HuH-7.5 (cell line): ENCODE measurements at places on chromosomes 7 and 10.
A peak's percentile ranks its signal among the peaks of the same experiment; 100 is the strongest.

- DNase-seq: peak; percentile 41
Observed at GRCh38 chr10:15106352-15107013, 9.3 kb downstream of the RPP38 start.

DNA sequence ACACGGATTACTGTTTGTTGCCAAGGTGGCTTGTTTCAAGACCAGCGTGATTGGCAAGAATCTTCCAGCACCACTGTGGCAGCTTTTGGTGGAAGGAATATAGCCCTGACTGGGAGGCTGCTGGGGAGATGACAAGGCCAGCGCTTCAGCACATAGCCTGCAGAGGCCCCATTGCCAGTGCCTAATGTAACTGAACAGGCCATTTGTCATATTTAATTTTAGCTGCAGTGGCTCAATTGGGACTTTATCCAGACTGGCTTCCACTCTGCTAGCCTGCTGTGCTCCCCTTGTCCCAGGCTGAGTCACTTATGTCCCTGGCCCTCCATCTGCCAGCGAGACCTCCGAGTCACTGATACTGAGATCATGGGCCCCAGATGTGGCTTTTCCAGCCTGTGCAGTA, 483.1 kb downstream of the GALNT17 start:
- DNase-seq: no peak

DNA sequence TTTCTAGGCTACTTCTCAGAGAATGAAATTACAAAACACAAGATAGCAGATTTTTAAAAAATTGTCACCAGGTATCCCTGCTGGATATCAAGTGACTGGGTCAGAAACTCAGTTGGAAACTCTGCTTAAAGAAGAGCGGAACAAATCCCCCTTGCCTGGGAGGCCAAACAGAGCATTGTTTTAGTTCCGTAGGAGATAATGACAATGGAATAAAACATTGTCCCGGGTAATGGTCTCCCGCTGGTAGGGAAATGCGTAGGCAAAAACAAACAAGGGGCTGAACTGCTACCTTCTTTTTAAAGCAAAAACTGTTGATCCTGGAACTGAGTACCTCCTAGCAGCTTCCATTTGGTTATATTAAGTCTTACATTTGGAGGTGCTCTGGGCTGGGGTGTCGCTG, 21.3 kb upstream of the VAX1 start:
- no peak for DNase-seq

- DNase-seq: no peak
Observed at GRCh38 chr10:66737241-66737640, 188.6 kb upstream of the LRRTM3 start.

DNA sequence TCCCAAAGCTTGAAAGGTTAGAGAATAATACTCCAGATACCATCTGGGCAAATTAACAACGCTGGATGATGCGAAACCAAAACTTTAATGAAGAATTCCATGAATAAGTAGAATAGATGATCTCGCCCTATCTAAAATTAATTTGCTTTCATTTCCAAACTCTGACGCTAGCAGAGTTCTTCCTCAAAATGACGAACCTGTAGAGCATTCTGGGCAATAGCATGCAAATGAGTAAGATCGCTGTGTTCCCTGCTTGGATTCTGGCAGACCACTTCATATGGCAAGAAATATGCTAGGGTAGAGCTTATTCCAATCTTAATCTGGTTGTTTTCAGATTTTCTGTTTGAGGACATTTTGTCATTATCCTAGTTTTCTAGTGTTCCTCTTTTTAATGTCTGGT, 36.1 kb upstream of the SMNDC1 start:
- DNase-seq: no peak

GRCh38 chr7:88201305-88201704, 18.5 kb downstream of the SRI start:
- no peak for DNase-seq

DNA sequence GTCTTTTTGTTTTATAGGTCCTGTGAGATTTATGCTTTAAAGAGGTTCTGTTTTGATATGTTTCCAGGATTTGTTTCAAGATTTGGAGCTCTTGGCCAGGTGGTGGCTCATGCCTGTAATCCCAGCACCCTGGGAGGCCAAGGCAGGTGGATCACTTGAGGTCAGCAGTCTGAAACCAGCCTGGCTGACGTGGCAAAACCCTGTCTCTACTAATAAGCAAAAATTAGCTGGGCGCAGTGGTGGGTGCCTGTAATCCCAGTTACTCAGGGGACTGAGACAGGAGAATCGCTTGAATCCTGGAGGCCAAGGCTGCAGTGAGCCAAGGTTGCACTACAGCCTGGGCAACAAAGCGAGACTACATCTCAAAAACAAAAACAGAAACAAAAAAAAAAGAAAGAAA, 8.3 kb upstream of the HYAL4 start:
- no peak for DNase-seq

DNA sequence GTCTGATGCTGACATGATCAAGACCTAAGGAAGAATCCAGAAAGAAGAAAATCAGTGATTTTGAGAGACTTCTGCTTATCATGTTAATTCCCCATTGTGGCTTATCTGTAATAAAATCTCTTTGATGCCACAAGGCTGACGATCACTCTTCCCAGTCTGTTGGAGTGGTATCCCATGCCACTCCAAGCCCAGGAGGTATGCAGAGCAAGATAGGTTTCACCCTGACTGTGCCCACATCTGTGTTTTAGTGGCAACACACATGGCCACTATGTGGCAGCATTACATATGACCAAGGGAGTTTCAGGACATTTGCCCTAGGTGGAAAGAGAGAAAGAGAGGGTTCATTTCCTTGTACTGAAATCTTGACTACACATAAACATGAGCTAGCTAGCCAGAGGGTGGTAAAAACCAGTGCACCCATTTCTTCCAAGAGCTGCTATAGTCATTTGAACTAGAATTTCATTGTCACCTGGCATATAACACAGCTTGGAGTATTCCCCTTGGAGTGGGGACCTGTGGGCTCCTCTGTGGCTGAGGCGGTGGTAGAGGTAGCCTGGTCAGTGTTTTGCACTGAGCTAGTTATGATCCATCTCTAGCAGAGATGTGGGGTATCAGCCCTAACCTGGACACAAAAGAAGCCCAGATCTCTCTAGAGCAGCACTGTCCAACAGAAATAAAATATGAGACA, 20.8 kb downstream of the LAMB4 start:
- DNase-seq: no peak

DNA sequence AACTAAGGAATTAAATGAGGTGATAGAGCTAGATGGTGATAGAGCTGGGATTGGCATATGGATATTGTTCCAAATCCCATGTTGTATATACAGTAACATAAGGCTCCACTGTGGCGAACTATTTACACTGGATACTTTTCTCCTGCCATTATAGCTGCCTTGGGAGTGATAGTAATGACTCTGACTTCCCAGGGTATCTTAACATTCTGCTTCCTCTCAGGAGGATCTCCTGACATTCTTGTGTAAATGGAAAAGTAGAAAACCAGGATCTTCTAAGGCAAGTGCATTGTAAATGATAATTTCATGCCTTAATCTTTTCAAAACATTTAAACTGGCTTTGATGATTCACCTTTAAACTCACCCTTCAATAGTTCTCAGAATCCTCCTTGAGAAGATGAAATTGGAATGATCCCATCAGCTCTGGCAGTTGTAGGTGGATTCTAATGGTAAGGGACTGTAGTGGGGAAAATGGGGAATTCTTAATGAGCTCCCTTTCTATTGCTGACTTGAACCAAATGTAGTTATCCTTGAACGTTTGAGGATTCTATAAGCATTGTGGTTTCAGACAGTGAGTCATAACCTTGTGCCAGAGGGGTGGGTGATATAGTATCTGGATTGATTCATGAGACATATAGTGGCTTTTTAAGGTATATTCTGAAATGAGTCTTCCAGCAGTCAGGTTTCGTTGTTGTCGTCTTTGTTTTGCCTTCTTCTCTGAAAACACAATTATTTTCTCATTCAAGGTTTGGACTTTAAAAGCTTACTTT, 450.0 kb downstream of the SUGCT start:
- DNase-seq: no peak

DNA sequence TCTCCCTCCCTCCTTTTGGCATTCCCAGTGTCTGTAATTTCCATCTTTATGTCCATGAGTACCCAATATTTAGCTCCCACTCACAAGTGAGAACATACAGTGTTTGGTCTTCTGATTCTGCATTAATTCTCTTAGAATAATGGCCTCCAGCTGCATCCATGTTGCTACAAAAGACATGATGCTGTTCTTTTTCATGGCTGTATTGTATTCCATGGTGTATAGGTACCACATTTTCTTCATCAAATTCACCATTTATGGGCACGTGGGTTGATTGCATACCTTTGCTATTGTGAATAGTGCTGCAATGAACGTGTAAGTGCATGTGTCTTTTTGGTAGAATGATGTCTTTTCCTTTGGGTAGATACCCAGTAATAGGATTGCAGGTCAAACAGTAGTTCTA, 576.8 kb downstream of the GALNT17 start:
- DNase-seq: no peak

GRCh38 chr7:116698930-116699721, 27.1 kb downstream of the MET start:
- no peak for DNase-seq
